ENCODE measurements at places on chromosomes 7 and 10. TPM values are rescaled to one million over a fixed set of nuclear protein-coding genes. Genes with fewer than 3 reads are reported as not detected.
A peak's percentile ranks its signal among the peaks of the same experiment; 100 is the strongest.

DNA sequence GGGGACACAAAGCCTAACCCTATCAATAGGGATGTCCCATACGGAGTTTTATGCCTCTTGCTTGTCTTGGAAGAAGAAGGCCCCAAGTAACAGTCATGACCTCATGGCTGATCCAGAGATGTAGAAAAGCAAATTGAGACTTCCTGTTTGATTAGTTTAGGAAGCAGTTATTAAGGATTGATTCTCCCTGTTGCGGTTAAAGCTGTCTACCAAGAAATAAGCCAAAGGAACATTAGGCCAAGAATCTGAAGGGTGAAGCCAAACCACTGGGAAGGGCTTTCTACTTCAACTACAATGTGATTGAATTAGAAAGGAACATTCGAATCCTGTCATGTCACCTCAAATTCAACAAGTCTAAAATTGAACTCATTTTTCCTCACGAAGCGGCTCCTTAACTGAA lies 60.5 kb upstream of the AGBL3 start:
- H3K4me3 ChIP-seq: no peak overlapping the region
- no peak overlapping the region for H3K27ac ChIP-seq
- no peaks in the 10 kb centered on the region for H3K4me1 ChIP-seq
- no peaks in the 10 kb centered on the region for H3K36me3 ChIP-seq
- DNase-seq: no peak
- H3K27me3 ChIP-seq: no peaks in the 10 kb centered on the region

DNA sequence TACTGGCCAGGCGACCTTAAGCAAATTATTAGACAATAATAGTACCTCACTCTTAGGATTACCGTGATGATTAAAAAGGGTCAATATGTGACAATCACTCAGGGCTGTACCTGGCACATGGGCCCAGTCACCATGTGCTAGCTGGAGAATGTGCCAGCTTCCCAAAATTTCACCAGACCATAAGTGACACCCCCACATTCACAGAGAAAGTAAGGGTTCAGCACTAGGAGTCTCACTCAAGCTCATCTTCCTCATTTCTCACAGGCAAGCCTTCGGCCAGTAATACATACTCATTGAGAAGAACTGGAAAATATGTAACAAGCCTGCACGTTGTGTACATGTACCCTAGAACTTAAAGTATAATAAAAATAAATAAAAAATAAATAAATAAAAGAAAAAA lies 22.4 kb upstream of the C10orf71 start:
- peaks cover 2% of the 10 kb centered on the region for H3K27me3 ChIP-seq
- H3K4me1 ChIP-seq: no peaks in the 10 kb centered on the region
- H3K36me3 ChIP-seq: no peaks in the 10 kb centered on the region
- DNase-seq: no peak

GRCh38 chr7:49433794-49434193 lies 339.6 kb upstream of the VWC2 start:
- no peaks in the 10 kb centered on the region for H3K36me3 ChIP-seq
- H3K27ac ChIP-seq: no peak overlapping the region
- no peak overlapping the region for H3K4me3 ChIP-seq
- no peaks in the 10 kb centered on the region for H3K27me3 ChIP-seq
- no peaks in the 10 kb centered on the region for H3K4me1 ChIP-seq

- peaks cover 22% of the 10 kb centered on the region for H3K36me3 ChIP-seq
- DNase-seq: no peak
- no peaks in the 10 kb centered on the region for H3K27me3 ChIP-seq
- no peaks in the 10 kb centered on the region for H3K4me1 ChIP-seq
- H3K27ac ChIP-seq: no peak overlapping the region
Observed at GRCh38 chr10:74107391-74107790, 43.2 kb downstream of the AP3M1 start.

DNA sequence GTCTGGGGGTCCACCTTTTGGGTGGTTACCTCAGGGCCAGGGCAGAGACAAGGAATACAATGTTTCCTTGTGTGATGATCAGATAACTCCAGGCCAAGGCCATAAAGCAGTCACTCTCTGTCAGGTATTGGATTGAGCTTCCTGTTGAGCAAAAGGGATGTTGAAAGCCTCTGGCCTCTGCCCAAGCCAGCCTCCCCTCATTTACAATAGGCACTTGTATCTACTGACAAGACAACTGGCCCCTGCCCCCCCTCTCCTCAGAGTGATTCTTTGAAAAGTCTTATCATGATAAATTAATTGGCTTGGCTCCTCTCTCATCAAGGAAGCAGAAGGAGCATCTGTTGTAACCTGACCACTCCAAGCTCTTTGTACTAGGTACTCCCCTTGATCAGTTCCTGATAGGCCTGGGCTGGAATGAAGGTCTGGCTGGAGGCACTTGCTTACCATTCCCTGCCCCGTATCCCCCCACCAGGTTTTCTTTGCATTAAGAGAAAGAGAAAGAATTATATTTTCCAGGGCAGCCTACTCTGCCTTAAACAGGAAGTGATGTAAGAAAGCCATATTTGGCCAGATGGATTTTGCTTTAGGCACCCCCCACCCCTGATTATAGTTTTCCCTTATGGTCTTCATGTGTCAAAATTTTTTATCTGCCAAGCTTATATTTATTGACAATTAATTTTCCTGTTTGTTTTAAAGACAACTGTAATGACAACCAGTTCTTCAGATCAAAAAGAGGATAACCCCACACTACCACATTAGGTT lies 42.1 kb upstream of the HPS1 start:
- no peaks in the 10 kb centered on the region for H3K4me1 ChIP-seq
- H3K27me3 ChIP-seq: peaks cover 18% of the 10 kb centered on the region
- no peaks in the 10 kb centered on the region for H3K36me3 ChIP-seq
- H3K4me3 ChIP-seq: no peak overlapping the region

- H3K27me3 ChIP-seq: peaks cover 4% of the 10 kb centered on the region
- H3K27ac ChIP-seq: peak overlapping the region; percentile 38
- H3K36me3 ChIP-seq: peaks cover 7% of the 10 kb centered on the region
- no peak for DNase-seq
- H3K4me1 ChIP-seq: peaks cover 8% of the 10 kb centered on the region
- no peak overlapping the region for H3K4me3 ChIP-seq
Observed at GRCh38 chr7:21580073-21580521, 37.3 kb downstream of the DNAH11 start.

The UPK3B gene
- 0.52 TPM for total RNA-seq
